ENCODE measurements at places on chromosomes 12 and 14.

DNA sequence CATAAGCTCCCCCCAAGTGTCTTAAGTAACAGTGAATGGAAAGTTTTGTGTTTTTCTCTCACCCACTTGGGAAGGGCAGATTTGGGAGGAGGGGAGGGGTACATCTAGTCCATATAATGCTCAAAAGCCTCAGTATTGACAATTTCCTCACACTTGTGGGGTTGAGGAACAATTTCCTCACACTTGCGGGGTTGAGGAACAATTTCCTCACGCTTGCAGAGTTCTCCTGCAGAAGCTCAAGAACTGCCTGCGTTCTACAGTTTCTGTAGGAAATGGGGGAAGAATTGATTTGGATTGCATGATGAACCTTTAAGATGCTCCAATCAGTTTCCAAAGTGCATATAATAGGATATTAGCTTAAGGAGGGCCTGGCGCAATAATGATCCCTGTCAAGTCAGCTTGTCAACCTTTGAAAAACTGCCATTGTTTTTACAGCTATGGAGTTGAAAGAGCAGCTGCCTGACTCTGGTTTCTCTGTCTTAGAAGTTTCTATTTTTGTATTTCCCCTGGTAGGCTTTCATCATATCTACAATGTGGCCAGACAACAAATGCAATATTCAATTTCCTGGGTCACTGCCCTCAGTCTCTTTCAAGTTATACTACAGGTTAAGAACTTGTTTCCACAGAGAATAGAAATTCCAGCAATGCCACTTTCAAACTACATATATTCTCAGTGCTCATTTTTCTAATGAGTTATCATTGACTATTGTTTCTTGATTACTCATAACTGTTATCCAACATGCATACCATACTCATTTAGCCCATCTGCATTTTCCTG lies 66.5 kb downstream of the PLEKHG7 start:
- DNase-seq: no peak

DNA sequence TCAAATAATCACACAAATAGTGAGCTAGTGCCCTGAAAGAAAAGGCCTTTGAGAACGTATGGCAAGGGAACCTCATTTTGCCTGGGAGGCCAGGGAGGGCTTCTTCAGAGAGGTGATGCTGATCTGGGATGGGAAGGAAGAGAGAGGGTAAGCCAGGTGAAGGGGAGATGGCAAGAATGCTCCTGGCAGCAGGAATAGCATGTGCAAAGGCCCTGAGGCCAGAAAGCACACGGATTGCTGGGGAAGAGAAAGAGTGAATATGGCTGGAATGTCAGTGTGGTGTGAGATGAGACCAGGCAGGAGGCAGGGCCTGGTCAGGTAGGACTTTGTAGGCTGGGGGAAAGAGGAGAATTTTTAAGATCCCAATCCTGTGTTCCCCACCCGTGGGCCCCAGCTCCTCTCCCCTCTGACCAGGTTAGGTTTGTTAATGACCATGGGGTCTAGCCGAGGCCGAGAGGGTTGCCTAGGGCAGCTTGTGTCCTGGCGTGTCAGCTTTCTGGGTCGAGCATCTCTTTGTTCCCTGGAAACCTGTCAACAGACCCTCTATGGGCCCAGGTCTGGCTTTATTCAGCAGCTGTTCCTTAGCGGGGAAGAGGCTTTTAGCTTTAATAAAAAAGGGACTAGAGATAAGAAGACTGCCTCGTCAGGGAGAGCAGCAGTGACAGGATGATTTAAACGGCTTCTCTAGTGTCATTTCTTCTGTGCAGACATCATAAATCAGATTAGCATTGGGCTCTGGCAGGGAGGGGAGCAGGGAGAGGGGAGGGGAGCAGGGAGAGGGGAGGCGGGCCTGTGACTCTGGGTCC lies 123.4 kb downstream of the ADCK1 start:
- no peak for DNase-seq

DNA sequence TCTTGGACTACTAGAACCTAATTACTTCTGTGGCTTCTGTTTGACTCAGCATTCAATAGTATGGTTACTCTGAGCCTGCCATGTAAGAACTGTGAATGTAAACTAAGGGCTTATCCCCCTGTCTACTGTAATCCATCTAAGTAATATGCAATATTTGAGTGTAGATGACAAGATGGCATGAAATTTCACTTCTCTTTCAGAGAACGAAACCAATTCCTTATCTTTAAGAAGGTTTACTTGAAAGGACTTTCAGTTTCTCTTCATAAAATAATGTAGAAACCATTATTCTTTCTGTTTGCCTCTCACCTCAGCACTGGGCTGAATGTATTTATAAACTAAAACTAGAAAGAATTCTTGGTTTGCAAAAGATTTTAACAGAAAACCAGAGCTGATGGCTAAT lies 60.4 kb upstream of the ARID2 start:
- no peak for DNase-seq

- peak; percentile 92 for DNase-seq
Measured at GRCh38 chr12:28583701-28584261, 393.5 kb downstream of the CCDC91 start.

- no peak for DNase-seq
Measured at GRCh38 chr14:92033906-92034687, 5.8 kb downstream of the TRIP11 start.

DNA sequence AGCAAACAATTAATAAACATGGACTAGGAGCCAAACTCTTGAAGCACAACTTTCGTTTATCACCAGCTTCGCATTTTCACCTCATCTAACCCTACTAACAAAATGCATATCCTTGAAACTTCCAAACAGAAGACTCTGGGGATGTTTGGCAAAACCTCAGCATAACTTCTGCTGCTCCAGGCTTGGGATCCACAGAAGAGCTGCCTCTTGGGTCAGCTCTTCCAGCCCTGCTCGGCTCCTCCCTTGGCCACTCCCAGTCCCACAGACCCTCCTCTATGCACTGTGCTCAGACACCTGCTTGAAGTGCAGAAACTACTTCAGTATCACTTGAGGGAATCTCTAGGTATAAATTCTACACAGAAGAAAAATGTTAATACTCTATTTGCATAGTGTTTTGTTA lies 110.0 kb upstream of the AMIGO2 start:
- no peak for DNase-seq

- no peak for DNase-seq
Measured at GRCh38 chr14:68937471-68938270, 41.4 kb downstream of the ACTN1 start.

GRCh38 chr12:123896767-123897166 lies 75.9 kb downstream of the CCDC92 start:
- DNase-seq: peak; percentile 32

DNA sequence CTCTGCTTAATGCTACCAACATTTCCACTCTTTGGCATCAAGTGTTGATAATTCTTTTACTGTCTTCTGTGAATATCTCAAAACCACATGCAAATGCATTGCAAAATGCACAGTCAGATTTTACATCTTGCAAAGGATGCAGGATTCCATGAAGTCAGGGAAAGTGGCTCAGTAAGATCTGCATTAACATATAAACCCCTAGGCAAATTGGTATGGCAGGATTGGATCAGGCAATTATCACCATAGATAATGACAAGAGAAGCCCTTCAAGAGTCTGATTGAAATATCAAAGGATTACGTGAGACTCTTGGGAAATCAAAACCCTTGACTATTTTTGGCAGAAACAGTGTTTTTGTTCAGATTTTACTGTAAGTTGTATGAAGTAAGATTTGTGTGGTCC lies 71.0 kb downstream of the TMTC2 start:
- no peak for DNase-seq

DNA sequence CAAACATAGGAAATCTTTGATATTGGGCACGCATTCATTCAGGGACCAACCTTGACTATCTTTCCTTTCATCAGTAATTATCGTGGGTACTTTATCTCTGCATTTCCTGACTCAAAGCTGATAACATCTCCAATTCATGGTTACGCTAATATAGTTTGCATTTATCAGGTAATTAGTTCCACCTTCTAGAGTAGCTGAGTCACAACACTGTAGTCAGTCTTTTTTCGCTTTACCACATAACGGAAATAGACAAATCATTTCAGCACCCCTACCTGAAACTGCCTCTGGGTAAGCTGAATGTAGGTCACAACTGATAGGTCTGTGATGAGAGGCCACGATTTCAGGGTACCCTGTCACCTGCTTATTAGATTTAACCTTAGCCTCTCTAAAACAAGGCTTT lies 36.7 kb upstream of the IL22 start:
- no peak for DNase-seq

GRCh38 chr14:67199016-67199415 lies 9.8 kb downstream of the GARIN2 start:
- DNase-seq: peak; percentile 45

- peak; percentile 53 for DNase-seq
Measured at GRCh38 chr14:104803912-104804410, 3.1 kb downstream of the ZBTB42 start.

- DNase-seq: no peak
Measured at GRCh38 chr14:21182166-21182565, 26.3 kb upstream of the OR5AU1 start.

- DNase-seq: no peak
Measured at GRCh38 chr12:88132392-88132791, 9.5 kb downstream of the CEP290 start.

GRCh38 chr12:80129895-80130530 lies 30.7 kb downstream of the OTOGL start:
- peak; percentile 21 for DNase-seq

DNA sequence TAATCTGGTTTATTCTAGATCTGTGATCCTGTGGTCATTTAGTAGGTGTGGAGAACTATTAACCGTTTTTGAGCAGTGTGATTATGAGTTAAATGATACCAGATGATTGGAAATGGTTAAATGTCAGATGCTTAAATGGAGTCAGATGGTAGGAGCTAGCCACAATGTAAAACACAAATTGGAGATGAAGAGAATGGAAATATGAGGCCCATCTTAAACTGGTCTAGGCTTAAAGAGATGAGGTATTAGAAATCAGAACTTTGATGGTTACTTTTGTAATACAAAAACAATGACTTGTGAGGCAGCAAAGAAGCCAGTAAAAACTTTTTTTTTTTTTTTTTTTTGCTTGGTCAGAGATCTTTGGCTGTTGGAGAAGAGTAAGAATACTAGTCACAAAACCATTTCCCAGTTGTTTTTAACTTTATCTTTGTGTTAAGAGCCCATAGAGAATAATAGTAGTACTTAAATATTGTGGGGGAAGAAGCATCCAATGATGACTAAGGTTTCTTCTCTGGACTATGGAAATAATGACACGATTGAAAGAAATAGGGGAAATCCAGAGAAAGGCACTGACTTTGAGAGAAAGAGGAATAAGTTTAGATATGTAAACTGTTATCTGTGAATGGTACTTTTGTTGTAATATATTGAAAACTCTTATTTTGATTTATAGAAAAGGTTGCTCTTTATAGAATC lies 95.9 kb downstream of the WNK1 start:
- DNase-seq: no peak

- no peak for DNase-seq
Measured at GRCh38 chr12:131619106-131619642, 91.7 kb upstream of the SFSWAP start.

DNA sequence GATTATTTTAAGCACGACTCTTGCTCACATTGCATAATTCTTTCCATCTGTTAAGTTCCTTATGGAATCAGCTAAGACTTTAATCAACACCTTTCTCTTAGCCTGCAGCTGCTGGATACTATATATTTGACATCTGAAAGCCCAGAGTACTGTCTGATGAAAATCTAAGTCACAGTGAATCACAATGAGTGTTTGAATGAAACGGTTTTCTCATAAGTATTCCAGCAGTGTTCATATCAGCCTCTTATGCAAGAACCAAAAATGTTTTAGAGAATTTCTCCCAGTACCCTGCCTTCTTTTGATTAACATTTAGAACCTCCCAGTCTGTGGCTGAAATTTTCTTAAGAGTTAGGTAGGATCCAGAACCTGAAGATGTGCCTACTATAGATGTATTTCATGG lies 55.6 kb downstream of the FRMD6 start:
- no peak for DNase-seq

DNA sequence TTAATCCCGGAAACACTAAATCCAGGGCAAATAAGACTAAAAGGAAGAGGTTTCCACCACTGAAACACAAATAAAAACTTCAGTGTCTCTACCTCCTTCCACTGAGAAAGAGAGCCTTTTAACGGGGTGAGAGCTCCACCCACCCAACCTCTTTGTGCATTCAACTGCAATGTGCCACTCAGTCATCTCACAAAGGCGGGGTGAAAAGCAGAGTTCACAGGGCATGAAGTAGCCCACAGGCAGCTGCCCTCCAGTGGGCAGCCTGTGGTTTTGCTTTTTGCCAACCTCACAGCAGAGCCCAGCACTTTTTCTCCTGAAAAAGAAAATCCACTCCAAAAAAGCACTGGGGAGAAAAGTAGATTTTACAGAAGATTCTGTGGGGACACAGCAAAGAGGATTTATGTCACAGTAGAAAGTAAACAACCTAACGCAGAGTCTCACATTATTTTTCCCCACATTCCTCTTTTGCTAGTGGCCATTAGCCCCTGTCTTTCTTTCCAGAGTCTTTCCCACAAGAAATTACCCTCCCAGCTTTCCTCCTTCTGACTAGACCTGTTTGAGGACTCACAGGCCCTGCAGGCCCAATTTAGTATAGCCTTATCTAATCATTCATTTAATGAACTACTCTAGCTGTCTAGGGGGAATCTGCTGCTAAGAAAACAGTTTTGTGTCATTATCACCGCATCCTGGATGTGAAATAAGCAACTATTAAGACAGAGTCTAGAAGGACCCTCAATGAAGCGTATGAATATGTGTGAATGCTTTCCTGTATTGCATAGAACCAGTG lies 753.8 kb upstream of the FOXG1 start:
- DNase-seq: no peak

- peak; percentile 62 for DNase-seq
Measured at GRCh38 chr12:90909069-90909770, 45.8 kb downstream of the CCER1 start.

GRCh38 chr14:49766839-49767238 lies 1.1 kb upstream of the KLHDC2 start:
- peak; percentile 6 for DNase-seq

- DNase-seq: no peak
Measured at GRCh38 chr12:43315961-43316360, 236.0 kb downstream of the ADAMTS20 start.

DNA sequence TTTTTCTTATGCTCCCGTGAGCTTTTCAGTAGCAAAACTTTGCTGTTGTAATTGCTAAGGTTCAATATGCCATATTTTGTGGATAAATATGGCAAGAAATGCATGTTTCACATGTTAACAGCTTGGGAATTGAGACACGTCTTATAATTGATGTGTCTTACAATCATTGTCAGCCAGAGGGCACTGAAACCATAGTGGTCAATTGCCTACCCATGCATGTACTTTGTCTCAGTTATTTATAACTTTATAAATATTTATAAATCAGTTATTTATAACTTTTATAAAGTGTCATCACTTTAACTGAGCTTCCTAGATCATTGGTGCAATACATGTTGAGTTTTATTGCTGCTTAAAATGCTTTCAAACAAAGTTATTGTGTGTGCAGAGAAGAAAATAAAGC lies 82.0 kb downstream of the CATSPERB start:
- DNase-seq: peak; percentile 2

- no peak for DNase-seq
Measured at GRCh38 chr12:124543052-124543589, 24.3 kb downstream of the NCOR2 start.

All from EL (cell line).